ENCODE measurements at places on chromosomes 16 and 17.

DNA sequence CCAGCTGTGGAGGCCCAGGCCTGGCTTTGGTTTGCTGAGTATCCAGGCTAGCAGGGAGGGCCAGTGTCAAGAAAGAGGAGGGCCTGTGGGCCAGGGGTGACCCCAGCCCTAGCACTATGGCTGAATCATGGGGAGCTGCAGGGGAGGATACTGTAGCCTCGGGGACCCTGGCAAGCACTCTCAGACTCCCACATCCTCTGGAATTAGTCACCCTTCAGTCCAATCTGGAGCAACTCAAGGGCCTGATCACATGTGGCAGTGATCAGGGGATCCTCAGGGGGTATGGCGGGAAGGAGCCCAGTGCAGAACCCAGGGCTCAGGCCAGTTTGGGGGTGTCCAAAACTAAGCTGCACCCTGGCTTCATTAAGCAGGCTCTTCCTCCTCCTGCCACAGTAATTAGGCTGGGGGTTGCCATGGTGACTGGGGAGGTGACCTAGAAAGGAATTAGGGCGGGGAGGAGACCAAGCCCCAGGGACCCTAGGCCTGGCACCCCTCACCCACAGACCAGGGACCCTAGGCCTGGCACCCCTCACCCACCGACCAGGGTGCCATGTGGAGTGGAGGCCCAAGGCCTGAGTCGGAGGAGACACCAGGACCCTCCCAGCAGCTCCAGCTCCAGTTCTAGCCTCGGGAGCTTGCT, 5.8 kb downstream of the NLGN2 start:
- no peak for DNase-seq

DNA sequence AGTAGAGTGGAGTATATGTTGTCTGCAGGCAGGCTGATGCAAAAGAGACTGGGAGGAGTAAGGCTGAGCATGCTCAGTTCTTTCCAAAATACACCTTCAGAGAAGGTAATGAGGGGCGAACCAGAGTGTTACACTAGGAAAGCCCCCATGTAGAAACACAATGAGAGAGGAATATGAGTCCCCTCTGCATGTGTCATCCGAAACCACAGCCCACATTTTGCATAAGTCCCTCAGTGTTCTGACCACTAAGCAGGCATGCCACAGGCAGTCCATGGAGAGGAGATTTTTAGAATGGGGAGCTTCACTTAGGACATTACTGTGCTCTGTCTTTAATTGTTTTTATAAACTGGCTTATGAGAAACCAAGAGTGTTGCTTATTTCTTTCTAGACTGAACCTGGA, 32.0 kb downstream of the SLC6A2 start:
- no peak for DNase-seq

DNA sequence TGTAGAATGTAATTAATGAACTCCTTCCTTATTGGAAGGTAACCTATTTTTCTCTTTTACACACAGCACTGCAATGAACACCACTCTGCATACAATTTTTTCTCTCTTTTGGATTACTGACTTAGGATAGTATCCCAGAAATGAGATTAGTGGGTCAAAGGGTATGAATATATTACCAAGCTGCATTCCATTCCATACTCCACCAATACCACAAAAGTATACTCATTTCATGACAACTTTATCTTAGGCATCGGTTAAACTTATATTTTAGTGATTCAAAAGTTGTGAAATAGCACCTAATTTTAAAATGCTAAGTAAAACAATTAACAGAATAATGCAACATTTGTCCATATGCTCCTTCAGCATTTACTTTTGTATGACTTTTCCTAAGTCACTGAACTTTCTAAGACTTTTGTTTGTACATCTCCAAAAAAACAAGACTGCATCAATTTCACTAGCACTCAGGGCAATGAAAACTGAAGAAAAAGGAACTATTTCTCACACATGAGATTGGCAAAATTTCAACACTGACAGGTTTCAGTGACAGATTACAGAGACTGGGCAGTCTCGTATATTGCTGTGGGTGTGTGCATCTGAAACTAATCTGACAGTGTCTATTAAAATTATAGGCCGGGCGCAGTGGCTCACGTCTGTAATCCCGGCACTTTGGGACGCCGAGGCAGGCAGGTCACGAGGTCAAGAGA, 32.1 kb downstream of the HELZ start:
- no peak for DNase-seq

- no peak for DNase-seq
Observed at GRCh38 chr16:51312363-51313150, 161.5 kb upstream of the SALL1 start.

DNA sequence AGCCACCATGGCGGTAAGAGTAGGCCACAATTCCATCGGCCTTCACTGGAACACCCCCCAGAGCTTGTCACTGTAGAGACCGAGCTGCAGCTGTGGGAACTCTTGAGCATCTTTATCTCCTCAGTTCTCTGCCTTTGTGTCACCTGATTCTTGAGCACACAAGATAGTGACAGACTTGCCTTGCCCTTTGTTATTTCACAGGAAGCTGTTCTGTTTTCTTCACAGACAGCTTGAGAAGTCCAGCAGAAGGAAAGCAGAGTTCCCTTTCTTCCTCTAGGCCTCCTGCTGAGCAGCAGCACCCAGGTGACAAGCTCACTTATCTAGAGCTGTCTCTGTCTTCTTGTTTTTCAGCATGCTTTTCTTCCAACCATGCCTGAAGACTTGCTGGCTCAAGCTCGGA, 38.4 kb upstream of the ENDOV start:
- no peak for DNase-seq

GRCh38 chr17:81635973-81636504, 873 bp downstream of the NPLOC4 start:
- DNase-seq = no peak

- no peak for DNase-seq
Observed at GRCh38 chr17:78783711-78784324, 1.7 kb upstream of the CYTH1 start.

- no peak for DNase-seq
Observed at GRCh38 chr17:55168958-55169687, 95.6 kb upstream of the HLF start.

- DNase-seq = no peak
Observed at GRCh38 chr16:1851793-1852192, 20.2 kb downstream of the MEIOB start.

DNA sequence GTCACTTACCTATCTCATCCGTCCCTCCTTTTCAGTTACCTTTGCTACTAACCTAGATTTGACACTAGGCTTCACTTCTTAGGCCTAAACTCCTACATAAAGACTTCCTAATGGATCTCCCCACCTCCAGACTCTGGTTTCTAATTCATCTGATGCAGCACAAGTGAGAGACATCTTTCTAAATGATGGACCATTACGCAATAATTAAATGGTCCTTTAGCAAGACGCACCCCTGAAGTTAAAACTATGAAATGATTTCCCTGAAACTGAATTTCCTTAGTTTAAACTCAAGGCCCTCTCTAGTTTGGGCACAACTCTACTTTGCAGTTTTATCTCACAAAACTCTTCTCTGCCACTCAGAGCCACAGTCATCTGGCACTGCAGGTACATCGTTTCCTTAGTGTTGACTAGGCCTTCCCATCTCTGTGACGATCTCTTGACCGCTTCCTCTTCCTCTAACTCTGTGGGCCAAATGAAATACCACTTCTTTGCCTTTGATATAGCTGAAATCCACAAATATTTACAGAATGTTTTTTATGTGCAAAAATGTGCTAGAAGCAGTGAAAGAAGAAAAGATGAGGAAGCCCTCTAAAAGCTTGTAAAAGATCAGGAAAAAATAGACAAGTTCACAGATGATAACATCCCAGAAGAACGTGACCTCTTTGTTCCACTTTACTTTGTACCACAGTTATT, 3.3 kb downstream of the SYNRG start:
- no peak for DNase-seq

GRCh38 chr16:77721752-77722308, 484 bp upstream of the NUDT7 start:
- no peak for DNase-seq

DNA sequence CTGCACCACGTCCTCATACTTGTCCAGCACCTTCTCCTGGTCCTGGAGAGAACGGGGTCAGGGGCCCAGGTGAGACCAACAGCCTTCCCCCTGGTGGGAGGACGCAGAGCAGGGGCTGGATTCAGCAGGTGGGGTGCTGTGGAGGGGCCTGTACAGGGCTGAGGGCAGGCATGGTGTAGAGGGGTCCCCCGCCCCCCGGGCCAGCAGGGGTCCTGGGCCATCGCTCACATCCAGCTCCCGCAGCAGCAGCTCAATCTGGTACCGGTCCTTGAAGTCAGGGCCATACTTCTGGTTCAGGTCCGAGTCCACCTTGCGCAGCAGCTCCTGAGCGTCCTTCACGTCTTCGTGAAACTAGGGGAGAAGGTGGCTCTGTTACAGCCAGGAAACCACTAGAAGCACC, 41.6 kb downstream of the PPL start:
- DNase-seq = no peak

DNA sequence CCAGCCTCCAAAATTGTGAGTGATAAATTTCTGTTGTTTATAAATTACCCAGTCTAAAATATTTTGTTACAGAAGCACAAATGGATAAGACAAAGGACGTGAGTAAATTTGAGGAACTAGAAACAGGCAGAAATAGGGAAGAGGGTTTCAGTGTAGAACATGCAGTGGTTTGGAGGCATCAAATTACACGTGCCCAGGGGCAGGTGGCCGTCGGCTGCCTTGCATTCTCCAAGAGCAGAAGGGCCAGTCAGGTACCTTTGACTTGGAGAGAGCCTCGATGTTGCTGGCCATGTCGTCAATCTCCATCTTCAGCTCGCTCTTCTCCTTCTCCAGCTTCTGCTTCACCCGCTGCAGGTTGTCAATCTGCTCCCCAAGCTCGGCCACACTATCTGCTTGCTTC, 54.3 kb downstream of the MYH13 start:
- DNase-seq = no peak

- DNase-seq = no peak
Observed at GRCh38 chr16:23114131-23114904, 34.9 kb downstream of the USP31 start.

- no peak for DNase-seq
Observed at GRCh38 chr17:2549392-2550211, 37.9 kb upstream of the METTL16 start.

DNA sequence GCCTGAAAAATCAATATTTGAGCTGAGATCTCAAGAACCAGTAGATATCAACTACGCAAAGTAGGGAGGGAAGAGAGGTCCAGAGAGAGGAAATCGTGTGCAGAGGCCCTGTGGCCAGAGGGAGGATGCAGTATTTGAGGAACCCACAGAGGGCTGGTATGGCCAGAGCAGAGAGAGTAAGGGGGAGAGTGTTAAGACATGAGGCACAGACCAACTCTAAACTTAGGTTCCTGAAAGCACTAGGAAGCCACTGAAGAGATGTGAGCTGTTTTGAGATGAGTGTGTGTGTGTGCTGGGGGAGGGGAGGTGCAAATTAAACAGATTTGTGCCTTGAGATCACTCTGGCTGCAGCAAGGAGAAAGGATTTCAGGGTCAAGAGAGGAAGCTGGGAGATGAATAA, 10.9 kb downstream of the SLC13A2 start:
- no peak for DNase-seq

DNA sequence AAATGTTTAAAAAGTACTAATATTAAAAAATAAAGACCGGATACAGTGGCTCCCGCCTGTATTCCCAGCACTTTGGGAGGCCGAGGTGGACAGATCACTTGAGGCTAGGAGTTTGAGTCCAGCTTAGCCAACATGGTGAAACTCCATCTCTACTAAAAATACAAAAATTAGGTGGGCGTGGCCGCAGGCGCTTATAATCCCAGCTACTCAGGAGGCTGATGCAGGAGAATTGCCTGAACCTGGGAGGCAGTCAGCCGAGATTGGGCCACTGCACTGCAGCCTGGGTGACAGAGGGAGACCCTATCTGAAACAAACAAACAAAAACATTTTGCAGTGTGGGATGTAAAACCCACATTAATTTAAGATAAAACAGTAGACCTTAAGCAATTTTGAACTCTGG, 11.8 kb downstream of the CDC27 start:
- DNase-seq = no peak

DNA sequence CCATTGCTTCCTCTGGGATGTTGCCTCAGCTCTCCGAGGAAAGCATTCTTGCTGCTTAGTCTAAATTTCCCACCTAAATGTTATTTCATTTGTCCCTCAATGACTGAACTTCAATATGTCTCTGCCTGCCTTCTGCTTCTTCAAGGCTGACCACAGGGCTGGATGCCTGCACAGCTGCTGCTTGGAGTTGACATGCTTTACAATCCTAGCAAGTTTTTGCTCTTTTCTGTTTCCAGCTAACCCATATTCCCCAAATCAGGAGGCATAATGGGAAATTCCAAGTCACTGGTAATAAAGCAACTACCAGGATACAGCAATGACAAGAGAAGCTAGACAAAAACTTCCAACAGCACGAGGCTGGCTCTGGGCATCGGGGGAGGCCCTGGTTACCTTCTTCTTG, 48.9 kb downstream of the GTF3C1 start:
- DNase-seq = no peak

DNA sequence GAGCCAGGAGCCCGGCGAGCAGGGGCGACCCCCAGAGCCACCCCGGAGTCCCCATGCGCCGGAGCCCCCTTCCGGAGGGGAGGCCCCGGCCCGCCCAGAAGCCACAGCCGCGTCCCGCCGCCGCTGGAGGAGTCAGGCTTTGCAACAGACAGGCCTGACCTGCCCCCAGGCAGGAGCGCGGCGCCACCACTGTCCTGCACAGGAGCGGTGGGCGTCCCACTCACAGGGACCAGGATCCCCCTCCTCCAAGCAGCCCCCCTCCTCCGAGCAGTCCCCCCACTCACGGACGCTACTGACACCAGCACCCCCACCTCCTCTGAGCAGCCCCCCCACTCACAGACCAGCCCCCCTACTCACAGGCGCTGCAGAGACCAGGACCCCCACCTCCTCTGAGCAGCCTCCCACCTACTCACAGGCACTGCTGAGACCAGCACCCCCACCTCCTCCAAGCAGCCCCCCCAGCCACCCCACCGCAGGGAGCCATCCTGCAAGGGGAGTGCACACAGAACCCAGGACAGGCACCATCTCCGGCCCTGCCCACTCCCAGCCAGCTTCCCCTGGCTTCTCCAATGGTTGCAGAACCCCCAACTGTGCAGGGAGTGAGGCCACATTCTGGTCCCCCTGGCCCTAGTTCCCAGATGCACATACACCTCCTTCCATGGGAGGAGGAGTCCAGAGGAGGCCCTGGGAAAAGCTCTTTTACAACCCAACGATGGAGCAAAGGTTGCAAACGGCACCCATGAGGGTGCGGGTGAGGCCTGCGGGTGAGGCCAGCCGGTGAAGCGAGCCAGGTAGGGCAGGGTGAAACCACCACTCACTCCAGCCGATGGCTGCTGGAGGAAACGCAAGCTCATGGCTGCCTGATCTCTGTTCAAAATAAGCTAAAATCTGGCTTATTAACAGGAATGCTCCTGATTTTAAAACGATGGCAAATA, 69.9 kb downstream of the ABR start:
- DNase-seq = no peak
